Stimulated activated CD4-positive, alpha-beta T cell treated with anti-CD3 and anti-CD28 coated beads, Interleukin-2, amount 100 ng/mL, for 4 hours (primary cell): ENCODE measurements at places on chromosomes 5 and 9.
A peak's percentile ranks its signal among the peaks of the same experiment; 100 is the strongest.

DNA sequence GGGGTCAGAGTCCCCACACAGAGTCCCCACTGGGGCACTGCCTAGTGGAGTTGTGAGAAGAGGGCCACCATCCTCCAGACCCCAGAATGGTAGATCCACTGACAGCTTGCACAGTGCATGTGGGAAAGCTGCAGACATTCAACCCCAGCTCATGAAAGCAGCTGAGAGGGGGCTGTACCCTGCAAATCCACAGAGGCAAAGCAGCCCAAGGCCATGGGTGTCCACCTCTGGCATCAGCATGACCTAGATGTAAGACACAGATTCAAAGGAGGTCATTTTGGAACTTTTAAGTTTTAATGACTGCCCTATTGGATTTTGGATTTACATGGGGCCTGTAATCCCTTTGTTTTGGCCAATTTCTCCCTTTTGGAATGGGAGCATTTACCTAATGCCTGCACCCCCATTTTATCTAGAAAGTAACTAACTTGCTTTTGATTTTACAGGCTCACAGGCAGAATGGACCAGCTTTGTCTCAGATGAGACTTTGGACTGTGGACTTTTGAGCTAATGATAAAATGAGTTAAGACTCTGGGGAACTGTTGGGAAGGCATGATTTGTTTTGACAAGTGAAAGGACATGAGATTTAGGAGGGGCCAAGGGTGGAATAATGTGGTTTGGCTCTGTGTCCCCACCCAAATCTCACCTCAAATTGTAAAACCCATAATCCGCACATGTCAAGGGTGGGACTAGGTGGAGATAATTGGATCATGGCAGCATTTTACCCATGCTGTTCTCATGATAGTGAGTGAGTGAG, 56.3 kb upstream of the ITGA1 start:
- DNase-seq: no peak

DNA sequence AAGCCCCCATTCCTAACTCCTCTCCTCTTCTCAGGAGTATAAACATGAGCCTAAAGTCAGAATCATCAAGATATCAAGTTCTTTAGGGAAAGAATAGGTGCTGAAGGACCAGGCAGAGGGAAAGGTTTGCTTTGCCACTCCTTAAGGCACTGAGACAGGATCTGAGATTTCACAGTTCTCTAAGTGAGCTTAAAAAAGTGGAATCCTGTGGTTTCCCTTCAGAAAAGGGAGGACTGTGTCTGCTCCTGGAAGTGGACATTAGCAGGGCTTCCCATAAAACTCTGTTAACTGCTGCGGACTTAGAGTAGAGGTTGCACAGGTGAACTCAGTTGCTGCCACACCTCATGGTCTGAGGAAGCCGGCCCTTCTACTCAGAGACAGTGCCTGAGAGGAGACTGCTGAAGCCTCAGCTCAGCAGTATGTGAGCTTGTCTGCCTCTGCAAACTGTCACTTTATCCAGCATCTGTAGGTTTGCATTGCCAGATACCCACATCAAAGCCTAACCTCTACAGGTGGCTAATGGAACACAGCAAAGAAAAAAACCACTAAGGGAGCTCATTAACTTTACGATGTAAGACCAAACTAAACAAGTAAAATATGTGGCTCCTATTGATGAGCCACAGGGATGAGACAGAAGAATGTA, 42.9 kb downstream of the RIC1 start:
- DNase-seq: peak; percentile 6

GRCh38 chr9:121292801-121293241, 24.9 kb downstream of the GSN start:
- no peak for DNase-seq

DNA sequence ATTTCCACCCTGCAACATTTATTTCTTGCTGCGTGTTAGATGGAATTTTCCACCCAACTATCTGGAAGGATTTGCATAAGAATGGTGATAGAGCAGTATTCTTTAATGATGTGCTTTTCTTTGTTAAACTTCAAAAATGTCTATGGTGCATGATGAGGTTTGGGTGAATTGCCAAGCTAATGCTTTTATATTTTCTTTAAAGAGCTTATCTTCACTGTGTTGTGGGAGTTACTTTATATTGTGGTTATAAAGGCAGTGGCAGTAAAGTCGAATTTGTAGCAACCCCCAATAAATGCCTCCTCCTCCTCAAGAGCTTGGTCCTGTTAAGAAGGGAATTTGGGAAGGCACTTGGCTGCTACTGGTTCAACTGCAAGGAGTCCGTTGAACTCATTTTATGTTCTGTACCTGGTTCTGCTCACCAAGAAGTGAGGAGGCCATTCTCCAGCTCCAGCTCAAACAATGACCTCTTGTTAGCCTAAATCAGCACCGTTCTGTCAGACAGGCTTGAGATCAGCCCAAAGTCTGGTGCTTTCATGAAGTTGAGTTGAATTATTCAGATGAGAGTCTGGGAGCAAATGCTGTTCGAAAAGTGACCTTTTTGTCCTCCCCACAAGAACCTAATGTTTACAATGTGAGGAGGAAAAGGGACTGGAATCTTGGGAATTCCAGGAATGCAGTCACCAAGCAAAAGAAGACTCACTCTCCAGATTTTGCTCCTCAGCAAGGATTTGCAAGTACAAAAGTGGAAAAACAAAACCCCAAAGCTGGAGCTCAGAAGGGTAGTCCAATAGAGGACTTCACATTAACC, 217.0 kb downstream of the TMEM38B start:
- DNase-seq: no peak

DNA sequence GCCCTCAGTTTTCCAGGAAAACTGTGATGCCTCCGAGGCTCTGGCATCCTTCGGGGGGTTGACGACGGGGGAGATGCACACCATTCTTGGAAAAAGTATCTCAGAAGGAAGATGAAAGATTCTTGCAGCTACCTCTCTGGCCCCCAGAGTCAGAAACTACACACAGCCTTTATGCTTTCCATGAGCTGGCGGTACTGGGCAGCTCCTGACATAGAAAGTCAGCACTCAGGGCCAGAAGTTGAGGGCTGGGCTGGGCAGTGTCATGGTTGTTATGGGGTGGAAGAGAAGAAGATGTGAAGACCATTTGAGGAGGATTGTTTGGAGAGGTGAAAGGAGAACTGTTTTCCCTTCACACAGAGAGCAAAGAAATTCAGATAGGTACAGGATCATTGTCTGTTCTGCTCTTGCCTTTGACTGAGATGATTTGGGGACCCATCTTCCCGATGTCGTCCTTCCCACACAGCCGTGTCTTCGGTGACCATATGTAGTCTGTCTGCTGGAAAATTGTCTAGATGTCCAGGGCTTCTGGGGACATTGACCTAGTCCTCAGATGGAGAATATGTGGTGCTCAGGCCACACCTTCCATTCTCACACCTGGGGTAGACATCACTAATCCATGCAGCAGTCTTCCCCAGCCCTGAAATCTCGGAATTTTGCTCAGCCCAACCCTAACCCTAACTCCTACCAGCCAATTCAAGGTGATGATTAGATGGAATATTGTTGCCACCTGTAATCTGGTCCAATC, 237.1 kb downstream of the CACNA1B start:
- DNase-seq: no peak

DNA sequence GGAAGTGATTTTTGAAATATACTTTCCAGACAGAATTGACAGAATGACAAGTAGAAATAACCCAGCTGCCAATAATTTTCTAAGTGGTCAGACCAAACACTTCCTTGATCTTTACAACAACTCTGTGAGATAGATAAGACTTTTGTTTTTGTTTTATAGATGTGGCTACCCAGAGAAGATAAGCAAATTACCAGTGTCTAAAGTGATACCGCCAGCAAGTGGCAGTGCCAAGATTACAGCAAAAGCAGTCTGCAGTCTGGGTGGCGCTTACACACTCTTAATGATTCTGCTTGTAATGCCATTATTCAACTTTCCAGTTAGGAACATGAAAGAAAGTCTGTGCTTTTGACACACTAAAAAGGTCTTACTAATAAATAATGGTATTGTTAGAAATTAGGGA, 92.1 kb downstream of the HCN1 start:
- DNase-seq: no peak

DNA sequence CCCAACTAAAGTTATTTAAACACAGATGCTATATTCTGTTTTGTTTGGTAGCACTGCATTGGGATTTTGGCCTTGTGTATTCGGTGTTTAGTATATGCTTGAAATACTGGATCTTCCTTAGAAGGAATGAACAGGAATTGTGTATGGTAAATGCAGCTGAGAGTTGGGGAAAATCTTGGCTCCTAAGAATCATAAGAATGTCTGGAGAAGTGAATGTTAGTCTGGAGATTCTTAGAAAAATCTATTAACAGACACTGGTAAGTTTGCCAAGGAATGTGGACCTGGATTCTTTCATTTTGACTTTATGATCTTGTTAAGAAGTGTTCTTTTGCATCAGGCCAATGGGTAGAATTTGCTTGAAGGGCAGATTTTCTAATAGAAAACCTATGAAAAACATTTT, 38.9 kb downstream of the SNX30 start:
- DNase-seq: no peak

DNA sequence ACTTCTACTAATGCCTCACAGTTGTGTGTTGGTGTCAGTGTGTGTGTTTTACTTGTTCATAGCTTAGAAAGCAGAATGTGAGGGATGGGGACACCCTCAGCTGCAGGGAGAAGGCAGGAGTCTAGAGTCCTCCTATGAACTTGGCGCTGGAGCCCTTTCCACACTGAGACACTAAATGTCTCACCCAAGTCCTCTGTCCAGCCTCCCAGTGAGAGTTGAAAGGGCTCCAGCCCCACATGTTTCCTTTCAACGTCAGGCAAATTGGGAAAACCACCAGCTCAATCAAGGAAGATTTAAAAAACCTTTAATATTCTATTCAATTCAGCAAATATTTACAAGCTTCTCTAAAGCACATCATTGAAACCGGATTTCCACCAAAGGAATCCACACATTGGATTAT, 167.6 kb upstream of the MSX2 start:
- DNase-seq: no peak

GRCh38 chr5:130151239-130151638, 247.0 kb downstream of the CHSY3 start:
- DNase-seq: no peak

DNA sequence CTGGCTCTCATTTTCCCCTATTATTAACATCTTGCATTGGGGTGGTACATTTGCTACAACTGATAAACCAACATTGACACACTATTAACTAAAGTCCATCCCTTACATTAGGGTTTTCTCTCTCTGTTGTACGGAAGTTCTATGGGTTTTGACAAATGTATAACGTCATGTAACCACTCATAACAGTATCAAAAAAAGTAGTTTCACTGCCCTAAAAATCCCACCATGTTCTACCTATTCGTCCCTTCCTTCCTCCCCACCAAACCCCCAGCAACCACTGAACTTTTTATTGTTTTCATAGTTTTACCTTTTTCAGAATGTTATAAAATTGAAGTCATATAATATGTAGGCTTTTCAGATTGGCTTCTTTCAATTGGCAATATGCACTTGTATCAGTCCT, 40.1 kb downstream of the MLLT3 start:
- no peak for DNase-seq
